NCI-H446 (cell line): ENCODE measurements at places on chromosomes 6 and 20.

GRCh38 chr6:88301888-88302768 lies 136.0 kb upstream of the CNR1 start:
- no peak for DNase-seq

GRCh38 chr6:139060332-139060731 lies 31.8 kb downstream of the ABRACL start:
- no peak for DNase-seq

DNA sequence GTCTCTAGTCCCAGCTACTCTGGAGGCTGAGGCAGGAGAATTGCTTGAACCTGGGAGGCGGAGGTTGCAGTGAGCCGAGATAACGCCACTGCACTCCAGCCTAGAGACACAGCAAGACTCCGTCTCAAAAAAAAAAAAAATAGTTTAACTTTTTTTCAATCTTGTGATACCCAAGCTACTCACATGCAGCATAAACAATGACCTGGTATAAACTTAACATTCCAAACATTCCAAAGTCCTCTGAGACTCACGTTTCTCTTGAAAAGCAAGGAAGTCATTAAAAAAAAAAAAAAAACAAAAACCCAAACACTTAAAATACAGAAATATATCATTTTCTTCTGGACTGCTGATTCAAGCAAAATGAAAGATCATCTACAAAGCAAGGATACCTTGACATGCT lies 14.3 kb downstream of the CRNKL1 start:
- DNase-seq: no peak

DNA sequence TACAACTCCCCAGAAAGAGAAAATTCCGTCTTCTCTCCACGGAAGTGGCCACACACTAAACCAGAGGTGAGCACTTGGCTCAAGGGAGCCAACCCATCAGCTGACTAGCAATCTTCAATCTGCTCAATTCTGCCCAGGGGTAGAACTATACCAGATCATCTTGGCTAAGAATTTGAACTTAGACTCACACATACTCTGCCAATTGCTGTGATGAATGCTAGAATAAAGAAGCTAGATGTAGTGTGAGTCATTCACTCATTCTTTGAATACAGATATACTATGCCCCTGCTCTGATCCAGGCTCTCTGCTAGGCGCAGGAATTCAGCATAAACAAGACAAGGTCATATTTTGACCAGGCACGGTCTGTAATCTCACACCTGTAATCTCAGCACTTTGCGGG lies 147.9 kb upstream of the SHLD1 start:
- DNase-seq: no peak

DNA sequence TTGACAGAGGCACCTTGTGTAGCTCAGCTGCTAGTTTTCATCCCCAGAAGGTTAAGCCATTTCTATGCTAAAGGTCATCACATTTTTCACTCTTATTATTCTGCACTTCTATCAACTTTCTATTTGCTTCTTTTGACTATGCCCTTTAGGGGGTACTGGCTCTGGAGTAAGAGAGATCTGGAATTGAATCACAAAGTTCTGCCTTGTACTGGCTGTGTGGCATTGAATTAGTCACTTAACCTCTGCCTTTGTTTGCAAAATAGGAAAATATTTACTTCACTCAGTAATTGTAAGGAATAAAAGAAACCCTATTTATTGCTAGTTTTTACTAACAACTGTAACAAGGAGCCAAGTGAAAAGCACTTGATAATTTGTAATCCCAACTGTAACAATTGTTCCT lies 56.8 kb upstream of the MTRF1L start:
- DNase-seq: no peak

- DNase-seq: no peak
Observed at GRCh38 chr6:1027109-1027794, 284.6 kb upstream of the FOXQ1 start.

- DNase-seq: no peak
Observed at GRCh38 chr6:19845266-19846041, 8.3 kb downstream of the ID4 start.

- no peak for DNase-seq
Observed at GRCh38 chr6:3665608-3666007, 85.9 kb downstream of the PXDC1 start.

- no peak for DNase-seq
Observed at GRCh38 chr6:154466971-154467679, 43.4 kb downstream of the CNKSR3 start.

DNA sequence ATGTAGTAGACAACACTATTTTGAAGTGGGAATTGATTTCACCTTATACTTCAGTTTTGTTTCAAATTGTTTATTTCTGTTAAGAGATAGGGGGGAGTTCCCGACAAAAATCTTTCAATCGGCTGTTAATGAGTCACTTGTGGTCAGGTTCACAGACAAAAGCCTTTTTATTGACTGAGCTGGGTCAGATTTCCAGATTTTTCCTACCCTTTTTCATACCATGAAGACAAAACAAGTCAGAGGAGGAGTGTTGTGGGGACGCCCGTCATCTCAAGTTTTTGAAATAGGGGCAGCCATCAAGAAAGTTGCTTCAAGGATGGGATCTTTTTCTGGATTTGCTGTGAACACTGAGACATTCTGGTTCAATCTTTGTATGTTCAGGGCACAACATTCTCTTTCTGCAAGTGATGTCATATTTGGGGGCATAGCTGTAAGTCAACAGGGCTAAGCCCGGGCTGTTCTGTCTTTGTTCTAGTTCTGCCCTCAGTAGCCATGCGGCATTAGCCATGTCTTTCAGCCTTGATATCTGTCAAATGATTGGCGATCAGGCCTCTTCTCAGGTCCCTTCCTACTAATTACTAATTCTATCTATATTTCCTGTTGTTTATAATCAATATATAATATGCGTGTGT lies 496.0 kb upstream of the MARCKS start:
- no peak for DNase-seq

- no peak for DNase-seq
Observed at GRCh38 chr6:158867381-158868121, 48.4 kb upstream of the EZR start.

GRCh38 chr20:11686820-11687543 lies 230.7 kb upstream of the BTBD3 start:
- DNase-seq: peak; percentile 90

GRCh38 chr20:16760431-16761304 lies 12.5 kb downstream of the OTOR start:
- no peak for DNase-seq

- DNase-seq: no peak
Observed at GRCh38 chr6:47048638-47049037, 6.5 kb upstream of the ADGRF1 start.

GRCh38 chr6:170166511-170167122 lies 124.3 kb downstream of the DLL1 start:
- no peak for DNase-seq

DNA sequence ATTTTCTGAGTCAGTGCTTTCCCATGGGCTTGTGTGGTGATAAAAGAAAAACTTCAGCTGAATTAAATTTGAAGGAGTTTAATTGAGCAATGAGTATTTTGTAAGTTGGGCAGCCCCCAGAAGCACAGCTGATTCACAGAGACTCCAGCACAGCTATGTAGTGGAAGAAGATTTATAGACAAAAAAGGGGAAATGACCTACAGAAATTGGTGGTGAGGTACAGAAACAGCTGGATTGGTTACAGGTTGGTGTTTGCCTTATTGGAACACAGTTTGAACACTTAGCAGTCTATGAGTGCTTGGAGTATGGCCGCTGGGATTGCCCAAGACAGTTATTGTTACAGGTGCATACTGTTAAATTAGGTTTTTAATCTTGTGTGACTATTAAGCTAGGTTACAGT lies 96.9 kb upstream of the PTPRK start:
- DNase-seq: no peak

DNA sequence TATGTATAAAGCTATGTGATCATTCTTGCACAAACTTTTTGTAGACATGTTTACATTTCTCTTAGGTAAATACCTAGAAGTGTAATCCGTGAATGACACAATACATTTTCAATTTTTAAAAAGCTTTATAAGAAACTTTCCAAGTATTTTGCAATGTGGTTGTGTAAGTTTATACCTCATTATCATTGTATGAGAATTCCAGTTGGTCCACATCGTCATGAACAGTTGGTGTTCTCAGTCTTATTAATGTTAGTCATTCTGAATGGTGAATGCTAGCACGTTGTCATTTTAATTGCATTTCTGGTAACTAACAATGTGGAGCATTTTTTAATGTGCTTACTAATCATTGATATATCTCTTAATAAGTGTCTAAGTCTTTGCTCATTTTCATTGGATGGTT lies 116.5 kb upstream of the F13A1 start:
- no peak for DNase-seq

GRCh38 chr20:4038047-4038459 lies 22.7 kb upstream of the RNF24 start:
- DNase-seq: no peak

DNA sequence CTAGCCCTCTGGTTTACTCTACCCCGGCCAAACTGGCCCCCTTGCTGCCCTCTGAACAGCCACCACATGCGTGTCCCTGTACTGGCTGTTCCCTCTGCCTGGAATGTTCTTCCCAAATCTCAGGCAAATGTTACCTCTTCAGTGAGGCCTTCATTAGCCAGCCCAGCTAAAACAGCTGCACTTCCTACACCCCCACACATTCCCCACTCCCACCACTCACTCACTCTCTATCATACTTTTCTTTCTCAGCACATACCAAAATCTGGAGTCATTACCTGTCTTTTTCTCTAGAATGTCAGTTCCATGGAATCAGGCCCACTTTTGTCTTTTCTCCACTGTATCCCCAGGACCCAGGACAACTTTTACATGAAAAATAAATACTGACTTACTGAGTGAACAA lies 401.2 kb upstream of the SULF2 start:
- DNase-seq: no peak

- DNase-seq: no peak
Observed at GRCh38 chr20:47160240-47160639, 196.3 kb downstream of the ZMYND8 start.

DNA sequence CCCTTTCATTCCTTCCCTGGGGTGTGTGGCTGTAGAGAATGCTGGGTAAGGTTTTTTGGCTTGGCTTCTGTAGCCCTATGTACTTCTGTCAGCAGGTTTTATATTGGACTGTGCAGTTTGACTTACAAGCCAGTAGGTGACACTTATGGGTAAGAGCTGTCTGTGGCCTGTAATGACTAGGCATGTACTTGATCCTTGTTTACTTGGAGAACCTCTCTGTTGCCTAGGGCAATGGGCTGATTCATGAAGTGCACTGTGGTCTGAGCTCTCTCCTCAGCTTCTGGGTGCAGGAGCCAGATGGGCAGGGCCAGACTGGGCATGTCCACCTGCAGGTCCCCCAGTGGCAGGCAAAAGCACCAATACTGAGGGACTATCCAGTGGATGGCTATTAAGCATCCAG lies 544.6 kb downstream of the ADGRB3 start:
- DNase-seq: no peak

DNA sequence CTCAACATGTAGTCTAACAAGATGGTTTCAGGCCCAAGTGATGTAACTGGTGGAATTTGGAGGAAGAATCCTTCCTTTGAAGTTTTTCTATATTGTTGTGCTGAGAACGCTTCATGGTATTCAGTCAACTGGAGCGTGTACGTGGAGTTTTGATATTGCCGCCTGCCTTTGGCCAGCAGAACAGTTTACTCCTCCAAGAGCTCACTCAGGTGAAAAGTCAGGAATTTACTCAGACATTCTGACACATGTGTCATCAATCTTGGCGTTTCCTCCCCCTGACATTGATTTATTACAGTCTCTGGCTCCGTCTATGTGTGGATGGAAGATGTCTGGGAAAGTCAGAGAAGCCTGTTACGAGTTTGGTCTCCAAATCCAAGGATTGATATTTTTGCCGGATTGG lies 19.0 kb upstream of the TGM2 start:
- DNase-seq: no peak

- no peak for DNase-seq
Observed at GRCh38 chr6:53686355-53686940, 20.9 kb upstream of the KLHL31 start.

DNA sequence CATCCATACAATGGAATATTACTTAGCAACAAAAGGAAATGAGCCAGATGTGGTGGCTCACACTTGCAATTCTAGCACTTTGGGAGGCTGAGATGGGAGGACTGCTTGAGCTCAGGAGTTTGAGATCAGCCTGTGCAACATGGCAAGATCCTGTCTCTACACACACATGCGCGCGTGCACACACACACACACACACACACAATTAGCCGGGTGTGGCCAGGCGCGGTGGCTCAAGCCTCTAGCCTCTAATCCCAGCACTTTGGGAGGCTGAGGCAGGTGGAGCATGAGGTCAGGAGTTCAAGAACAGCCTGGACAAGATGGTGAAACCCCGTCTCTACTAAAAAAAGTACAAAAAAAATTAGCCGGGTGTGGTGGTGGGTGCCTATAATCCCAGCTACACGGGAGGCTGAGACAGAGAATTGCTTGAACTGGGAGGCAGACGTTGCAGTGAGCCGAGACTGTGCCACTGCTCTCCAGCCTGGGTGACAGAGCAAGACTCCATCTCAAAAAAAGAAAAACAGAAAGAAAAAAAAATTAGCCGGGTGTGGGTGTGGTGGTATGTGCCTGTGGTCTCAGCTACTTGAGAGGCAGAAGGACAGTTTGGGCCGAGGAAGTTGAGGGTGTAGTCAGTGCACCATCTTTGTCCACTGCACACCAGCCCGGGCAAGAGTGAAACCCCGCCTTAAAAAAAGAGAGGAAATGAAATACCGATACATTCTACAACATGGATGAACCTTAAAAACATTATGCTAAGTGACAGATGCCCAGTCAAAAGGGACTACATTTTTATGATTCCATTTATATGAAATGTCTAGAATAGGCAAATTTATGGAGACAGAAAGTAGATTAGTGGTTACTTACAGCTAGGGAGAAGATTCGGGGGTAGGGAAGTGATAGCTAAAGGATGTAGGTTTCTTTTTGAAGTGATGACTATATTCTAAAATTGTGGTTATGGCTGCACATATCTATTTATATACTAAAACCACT lies 52.5 kb downstream of the RBL1 start:
- DNase-seq: no peak

- DNase-seq: peak; percentile 20
Observed at GRCh38 chr6:39102071-39102820, 12.7 kb downstream of the SAYSD1 start.

- no peak for DNase-seq
Observed at GRCh38 chr6:56368491-56368890, 121.1 kb upstream of the COL21A1 start.

GRCh38 chr6:24554474-24554873 lies 59.7 kb downstream of the ALDH5A1 start:
- no peak for DNase-seq

DNA sequence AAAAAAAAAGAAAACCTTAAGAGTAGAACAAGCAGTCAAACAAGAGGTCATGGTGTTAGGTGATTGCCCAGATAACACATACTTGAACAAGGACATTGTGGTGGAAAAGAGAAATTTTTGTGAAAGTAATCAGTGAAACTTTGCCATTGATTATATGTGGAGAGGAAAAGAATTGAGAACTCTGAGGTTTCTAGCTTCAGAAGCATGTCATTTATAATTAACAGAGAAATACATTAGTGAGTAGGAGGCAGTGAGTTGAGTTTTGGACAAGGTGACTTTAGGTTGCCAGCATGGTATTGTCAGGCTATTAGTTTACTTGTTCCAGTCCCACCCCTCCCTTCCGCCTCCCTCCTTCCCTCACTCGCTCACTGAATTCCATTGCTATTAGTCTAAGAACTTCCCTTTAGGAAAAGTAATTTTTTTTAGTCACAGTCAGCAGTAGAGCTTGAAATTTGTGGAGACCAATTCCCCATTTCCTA lies 17.2 kb downstream of the TAB2 start:
- no peak for DNase-seq

- DNase-seq: no peak
Observed at GRCh38 chr20:6898928-6899327, 131.4 kb downstream of the BMP2 start.

- DNase-seq: no peak
Observed at GRCh38 chr6:68252632-68253031, 382.4 kb upstream of the ADGRB3 start.

GRCh38 chr6:27168108-27168507 lies 79.4 kb upstream of the PRSS16 start:
- no peak for DNase-seq
